Stimulated activated CD4-positive, alpha-beta T cell treated with anti-CD3 and anti-CD28 coated beads, Interleukin-4, amount 100 ng/mL, for 4 hours (primary cell): ENCODE measurements at places on chromosomes 1 and 21.
A peak's percentile ranks its signal among the peaks of the same experiment; 100 is the strongest.

GRCh38 chr1:90046635-90047034 is 51.7 kb downstream of the ZNF326 start:
- no peak for DNase-seq

GRCh38 chr1:220498188-220498587 is 29.7 kb upstream of the MARK1 start:
- no peak for DNase-seq

- DNase-seq, result no peak
Observed at GRCh38 chr1:229156872-229157271, 114.0 kb upstream of the RAB4A start.

- no peak for DNase-seq
Observed at GRCh38 chr21:38140207-38140903, 116.4 kb upstream of the KCNJ15 start.

DNA sequence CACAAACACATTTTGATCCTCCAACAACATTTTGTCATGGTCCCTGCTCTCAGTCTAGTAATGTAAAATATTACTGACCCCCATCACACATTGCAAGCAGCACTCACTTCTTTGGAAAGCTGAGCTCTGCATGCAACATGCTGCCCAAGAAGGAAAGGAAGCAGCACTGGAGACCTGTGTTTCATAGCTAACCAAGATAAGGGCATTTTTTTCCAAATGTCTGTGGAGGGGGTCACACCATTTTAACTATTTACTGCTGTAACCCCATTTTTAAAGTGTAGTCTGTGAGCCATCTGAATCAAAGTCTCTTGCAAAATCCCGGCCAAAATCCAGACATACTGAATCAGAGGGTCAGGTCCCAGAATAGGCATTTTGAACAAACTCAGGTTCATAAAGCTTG is 4.5 kb upstream of the RASSF5 start:
- DNase-seq, result no peak

- DNase-seq, result no peak
Observed at GRCh38 chr1:14743368-14743767, 144.9 kb downstream of the KAZN start.

- DNase-seq, result no peak
Observed at GRCh38 chr1:156904187-156904959, 10.9 kb downstream of the PEAR1 start.

DNA sequence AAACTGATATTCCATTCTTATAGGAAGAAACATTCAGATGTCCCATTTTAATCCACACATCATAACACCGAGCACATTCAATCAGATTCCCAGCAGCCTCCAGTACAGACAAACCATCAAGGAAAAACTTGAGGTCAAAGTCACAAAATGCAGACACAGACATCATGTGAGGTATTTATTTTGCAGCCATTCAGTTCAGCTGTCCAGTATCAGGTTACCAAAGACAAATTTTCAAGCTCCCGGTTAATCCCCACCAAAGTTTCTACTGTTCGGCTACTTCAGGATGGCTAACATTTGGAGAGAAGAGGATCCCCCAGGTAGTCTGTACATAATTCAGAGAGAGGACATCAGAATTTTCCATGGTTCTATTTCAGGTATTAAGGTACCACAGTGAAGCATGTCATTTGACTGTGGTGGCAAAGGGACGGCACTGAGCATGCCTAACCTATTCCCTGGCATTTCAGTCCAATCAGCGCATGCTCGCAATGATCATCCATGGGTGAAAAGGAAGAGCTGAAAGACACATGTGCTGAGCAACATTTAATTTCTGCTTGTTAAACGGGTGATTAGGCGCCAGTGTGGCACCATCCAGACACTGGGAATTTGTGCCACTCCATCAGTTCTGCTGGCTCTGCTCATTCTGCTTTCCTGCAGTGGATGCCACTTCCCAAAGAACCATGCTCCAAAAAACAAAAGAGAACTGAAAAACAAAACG is 13.6 kb upstream of the NDC1 start:
- DNase-seq, result no peak

- no peak for DNase-seq
Observed at GRCh38 chr1:154350383-154350782, 25.1 kb downstream of the ATP8B2 start.

DNA sequence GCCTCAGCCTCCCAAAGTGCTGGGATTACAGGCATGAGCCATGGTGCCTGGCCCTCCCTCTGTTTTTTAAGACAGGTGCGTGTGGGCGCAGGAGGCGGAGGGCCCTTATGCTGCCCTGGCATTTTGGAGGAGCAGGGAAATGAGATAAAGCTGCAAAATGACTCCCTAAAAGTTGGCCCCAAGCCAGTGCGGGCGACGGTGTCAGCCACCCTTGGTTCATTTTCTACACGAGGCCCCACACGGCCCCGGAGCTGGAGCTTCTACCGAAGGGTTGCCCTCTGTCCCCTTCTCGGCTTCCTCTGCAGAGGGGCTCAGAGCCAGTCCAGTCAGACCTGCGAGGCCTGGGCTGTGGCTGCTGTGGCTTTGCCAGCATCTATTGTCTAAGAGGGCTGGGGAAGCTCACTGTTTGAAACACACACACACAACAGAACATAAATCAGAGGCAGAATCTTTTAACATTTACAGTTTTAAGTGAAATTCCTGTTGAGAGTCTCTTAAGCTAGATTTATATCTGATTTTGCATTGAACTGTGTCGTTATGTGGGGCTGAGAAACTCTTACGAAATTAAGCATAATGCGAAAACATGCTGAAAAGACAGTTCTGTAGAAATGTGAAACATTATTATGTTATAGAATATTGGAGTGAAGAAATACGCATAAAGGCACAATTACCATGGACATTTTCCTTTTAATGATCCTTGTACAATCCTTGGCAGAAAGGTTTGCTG is 255.9 kb downstream of the CAMTA1 start:
- DNase-seq, result no peak

GRCh38 chr1:159177272-159177907 is 6.0 kb downstream of the CADM3 start:
- DNase-seq, result no peak

DNA sequence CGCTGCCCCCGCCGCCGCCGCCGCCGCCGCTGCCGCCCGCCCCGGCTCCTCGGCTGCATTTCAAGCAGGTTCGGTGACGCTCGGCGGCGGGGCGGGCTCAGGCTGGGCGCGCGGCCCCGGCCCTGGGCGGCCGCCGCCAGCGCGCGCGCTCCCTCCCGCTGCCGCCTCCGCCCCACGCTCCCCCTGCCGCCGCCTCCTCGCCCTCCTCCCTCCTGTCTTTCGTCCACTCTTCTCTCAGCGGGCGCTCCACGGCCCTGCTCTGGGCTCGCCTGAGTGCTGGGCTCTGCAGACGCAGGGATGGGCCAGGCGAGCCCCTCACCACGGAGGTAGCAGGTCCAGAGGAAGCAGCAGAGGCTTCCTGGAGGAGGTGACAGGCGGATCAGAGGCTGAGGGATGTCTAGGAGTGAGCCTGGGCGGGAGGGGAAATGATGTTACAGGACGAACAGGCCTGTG is at the start of gene LRP8:
LRP8 (minus strand) TSS at position 62 of the 453 bp plus-strand sequence. CDS start 158 bp downstream, outside the sequence.
- DNase-seq, result peak; percentile 86

GRCh38 chr1:226461087-226461486 is 53.2 kb upstream of the PARP1 start:
- no peak for DNase-seq

DNA sequence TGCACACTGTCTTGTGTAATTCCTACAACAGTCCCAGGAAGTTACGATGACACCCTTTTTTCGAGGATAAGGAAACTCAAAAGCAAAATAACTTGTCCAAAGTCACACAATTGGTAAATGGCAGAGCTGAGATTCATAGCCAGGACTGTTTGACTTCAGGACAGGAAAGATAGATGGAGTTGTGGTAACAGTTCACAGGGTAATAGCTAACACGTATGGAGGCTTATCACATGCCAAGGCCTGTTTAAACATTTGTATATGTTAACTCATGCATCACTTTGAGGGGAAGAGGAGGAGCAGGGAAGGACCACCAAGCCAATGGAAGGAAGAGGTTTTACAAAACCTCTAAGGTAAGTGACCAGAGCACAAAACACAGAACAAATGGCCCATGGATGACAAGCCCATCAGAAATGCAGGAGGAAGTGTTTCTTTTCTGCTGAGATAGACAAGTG is 2.8 kb downstream of the DHCR24 start:
- no peak for DNase-seq

DNA sequence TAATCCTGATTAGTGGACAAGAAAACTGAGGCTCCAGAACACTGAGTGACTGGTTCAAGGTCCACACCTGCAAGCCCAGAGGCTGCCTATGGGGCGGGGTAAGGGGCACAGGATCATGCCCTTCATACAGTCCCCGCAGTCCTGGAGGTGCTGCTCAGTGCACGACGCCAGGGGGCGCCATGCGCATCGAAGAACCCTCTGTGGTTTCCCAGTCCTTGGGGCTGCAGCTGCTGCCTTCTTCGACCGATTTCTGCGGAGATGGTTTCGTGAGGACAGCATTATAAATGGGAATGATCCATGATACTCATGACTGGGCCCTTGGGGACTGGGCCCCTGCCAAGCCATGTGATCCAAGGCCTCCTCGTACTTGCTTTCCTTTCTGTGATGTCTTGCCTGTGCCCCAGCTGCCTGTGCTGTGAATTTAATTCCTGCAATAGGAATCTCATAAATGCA is 37.1 kb upstream of the ARHGEF10L start:
- DNase-seq, result peak; percentile 7

- no peak for DNase-seq
Observed at GRCh38 chr1:6800745-6801144, 15.5 kb downstream of the CAMTA1 start.
